ENCODE measurements at places on chromosomes 3 and 15. TPM values are rescaled to one million over a fixed set of nuclear protein-coding genes. Genes with fewer than 3 reads are reported as not detected.

INKA1 gene
- 2.3 TPM for total RNA-seq

GRCh38 chr3:26623419-26624208 is 1.0 kb downstream of the LRRC3B start:
- H3K4me3 ChIP-seq, result no peak overlapping the region
- H3K27me3 ChIP-seq, result no peaks in the 10 kb centered on the region
- no peak for DNase-seq
- no peak overlapping the region for H3K27ac ChIP-seq
- H3K36me3 ChIP-seq, result no peaks in the 10 kb centered on the region

LDHAL6B gene
- total RNA-seq, result not detected

GRCh38 chr3:14947100-14947885 is at the start of gene NR2C2:
TSS of gene NR2C2 (plus strand) at chr3:14947583. CDS start at chr3:15003915, 56,332 bp downstream.
- peak within 1 kb of the TSS; percentile 96 for H3K27ac ChIP-seq
- H3K4me3 ChIP-seq, result peak within 1 kb of the TSS; percentile 75
- H3K36me3 ChIP-seq, result peaks cover 10% of the 10 kb centered on the region
- H3K27me3 ChIP-seq, result no peaks in the 10 kb centered on the region
- peak; percentile 68 for DNase-seq

OR5K2 gene
- not detected for total RNA-seq

DNA sequence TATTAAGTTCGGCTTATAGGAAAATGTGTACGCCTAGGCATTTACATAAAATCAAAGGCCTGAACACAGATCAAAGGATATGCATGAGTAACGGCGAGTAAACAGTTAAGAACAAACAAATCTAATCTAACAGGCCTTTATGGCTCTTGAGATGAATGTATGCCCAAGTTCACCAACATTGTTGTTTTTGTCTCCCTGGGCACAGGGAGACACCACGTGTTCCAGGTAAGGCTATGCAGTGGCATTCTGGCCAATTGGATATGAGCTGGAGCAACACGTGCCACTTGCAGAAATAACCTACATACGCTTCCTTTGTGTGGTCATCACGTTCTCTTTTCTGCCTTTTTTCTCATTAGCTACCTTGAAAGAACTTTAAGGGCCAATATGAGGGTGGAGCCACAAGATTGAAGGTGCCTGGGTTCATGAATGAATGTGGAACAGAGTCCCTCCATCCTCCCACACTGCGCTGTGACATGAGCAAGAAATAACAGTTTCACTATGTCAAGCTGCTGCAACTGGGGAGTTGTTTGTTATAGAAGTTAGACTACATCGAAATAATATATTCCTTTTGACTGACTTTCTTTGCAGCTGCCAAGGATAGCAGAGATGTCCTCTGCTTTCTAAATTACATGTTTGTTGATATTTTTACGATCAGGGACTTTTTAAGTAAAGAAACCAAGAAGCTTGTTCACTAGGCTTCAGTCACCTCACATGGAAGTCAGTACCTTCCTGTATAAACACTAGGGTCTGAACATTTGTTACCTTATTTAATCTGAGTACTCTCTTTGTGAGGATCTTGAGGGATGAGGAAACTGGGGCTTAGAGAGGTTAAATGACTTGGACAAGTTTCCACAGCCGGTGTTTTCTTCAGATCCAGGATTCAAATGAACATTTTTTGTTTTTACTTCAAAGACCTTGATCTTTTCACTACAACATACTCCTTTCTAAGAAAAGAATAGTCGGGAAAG is 427.5 kb upstream of the TBL1XR1 start:
- H3K27me3 ChIP-seq, result no peaks in the 10 kb centered on the region
- DNase-seq, result no peak
- H3K4me3 ChIP-seq, result no peak overlapping the region
- H3K36me3 ChIP-seq, result no peaks in the 10 kb centered on the region
- no peaks in the 10 kb centered on the region for H3K4me1 ChIP-seq
- H3K27ac ChIP-seq, result no peak overlapping the region

DNA sequence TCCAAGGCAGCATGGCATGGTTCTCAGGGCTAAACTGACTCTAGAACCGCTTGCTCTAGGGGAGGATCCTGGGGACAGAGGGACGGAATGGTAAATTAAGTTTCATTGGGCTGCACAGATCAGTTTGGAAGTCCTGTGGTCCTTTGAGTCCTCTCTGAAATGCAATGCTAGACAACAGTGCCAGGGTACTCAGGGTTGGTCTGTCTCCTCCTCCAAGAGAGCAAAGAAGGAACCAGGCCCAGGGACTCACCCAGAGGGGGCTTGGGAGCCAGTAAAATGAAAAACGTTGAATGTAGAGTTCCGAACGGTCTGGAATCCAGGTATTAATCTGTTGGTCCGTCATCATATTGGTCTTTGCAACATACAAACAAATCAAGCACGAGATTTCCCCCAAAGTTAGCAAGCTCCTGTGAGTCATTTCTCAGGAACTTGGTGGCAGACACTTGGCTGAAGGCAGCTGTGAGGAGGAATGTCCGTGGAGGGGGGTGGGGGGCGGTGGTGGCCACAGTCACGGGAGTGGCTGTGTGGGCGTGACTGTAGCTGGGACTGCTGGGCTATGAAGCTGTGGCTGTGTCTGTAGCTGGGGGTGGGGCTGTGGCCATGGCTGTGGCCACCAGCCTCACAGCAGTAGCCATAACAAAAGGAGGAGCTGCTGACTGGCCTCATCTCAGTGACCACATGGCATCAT is 361.0 kb downstream of the SHQ1 start:
- no peak overlapping the region for H3K4me3 ChIP-seq
- H3K27ac ChIP-seq, result peak overlapping the region; percentile 48
- peak; percentile 85 for DNase-seq
- no peaks in the 10 kb centered on the region for H3K27me3 ChIP-seq

GRCh38 chr3:73933585-73933984 is 308.8 kb upstream of the PDZRN3 start:
- no peak for DNase-seq
- H3K27ac ChIP-seq, result no peak overlapping the region
- H3K4me3 ChIP-seq, result no peak overlapping the region
- H3K36me3 ChIP-seq, result no peaks in the 10 kb centered on the region

DNA sequence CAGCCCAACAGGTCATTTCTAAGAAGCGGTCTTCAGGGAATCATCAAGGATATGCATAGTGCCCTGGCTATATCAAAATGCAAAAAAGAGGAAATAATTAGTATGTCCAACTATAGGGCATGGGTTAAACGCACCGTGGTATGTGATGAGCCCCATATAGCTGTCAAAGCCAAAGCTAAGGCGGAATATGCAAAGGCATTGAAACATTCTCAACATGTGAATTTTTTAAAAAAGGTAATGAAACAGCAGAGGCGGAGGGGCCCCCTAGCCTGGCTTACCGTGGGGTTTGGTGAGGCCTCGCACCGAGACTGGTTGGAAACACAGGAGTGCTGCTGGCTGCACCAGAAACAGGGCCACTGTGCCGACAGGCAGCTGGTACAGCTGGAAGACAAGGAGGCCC is 23.2 kb downstream of the PLXND1 start:
- no peak for DNase-seq
- no peak overlapping the region for H3K27ac ChIP-seq
- H3K36me3 ChIP-seq, result peaks cover 27% of the 10 kb centered on the region
- peaks cover 6% of the 10 kb centered on the region for H3K4me1 ChIP-seq
- no peaks in the 10 kb centered on the region for H3K27me3 ChIP-seq
- H3K4me3 ChIP-seq, result no peak overlapping the region
